ENCODE measurements at places on chromosomes 5 and 9. TPM values are rescaled to one million over a fixed set of nuclear protein-coding genes. Genes with fewer than 3 reads are reported as not detected.

GRCh38 chr5:97231025-97231636, 48.1 kb upstream of the RIOK2 start:
- no peak for DNase-seq

DNA sequence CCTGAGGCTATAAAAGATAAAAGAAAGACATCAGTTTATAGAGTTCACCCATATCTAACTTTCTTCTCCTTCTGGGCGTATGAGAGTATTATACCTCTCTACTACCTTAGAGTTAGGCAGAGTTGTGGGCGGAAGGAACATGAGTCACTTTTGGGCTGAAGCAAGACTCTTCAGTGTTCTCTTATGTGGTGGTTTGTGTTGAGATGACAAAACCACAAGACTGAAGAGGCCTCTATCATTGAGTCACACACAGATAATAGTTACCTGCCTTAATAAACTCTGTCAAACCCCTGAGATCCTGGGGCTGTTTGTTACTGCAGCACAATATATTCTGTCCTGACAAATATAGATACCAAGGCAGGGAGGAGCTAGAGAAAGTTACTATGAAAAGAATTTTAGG, 184.2 kb downstream of the EFNA5 start:
- DNase-seq = no peak

- peak; percentile 35 for DNase-seq
These were observed 707 bp upstream of the ZFYVE16 start for GRCh38 chr5:80406980-80407734.

GRCh38 chr5:1506242-1507013, 17.3 kb downstream of the LPCAT1 start:
- DNase-seq = no peak

GRCh38 chr9:92324889-92325268, 271 bp downstream of the NOL8 start:
- DNase-seq = no peak

DNA sequence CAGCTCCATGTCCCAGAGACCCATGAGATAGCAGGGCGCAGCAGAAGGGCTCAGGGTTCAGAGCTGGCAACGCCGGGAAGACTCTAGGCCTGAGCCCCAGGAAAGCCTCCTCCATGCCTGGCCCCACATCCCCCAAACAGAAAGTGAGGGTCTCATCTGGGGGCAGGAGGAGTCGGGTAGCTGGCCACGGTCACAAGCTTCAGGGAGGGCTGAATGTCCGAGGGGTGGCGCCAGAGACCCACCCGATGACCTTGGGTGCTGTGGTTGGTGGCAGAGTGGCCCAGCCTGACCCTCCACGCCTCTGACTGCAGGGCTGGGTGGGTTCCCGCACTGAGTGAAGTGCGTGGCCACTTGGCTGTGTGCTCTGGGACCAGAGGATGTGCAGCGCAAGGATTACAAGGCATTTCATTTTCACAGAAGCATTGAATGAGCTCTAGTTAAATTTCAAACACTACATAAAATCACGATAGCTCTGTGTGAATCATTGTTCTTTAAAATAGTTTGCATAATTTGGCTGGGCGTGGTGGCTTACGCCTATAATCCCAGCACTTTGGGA, 3.0 kb downstream of the C8G start:
- DNase-seq = peak; percentile 57

DNA sequence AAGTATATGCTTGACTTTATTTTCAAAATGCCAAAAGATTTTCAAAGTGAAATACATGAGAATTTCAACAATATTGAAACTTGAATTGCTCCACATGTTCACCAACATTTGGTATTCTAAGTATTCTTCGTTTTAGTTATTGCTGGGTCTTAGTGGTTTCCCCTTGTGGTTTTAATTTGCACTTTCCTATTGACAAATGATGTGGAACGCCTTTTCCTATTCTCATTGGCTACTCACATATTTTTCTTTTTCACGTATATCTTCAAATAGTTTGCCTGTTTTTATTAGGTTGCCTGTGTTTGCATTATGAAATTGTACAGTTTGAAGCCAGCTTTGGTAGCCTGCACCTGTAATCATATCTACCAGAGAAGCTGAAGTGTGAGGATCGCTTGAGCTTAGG, 405.7 kb upstream of the IRX2 start:
- DNase-seq = no peak

GRCh38 chr9:78158286-78158685, 77.6 kb upstream of the CEP78 start:
- DNase-seq = no peak

The CDC20B gene
- total RNA-seq = 0.28 TPM

The PCDHGB1 gene
- 0.14 TPM for total RNA-seq

The PFN3 gene
- total RNA-seq = not detected

The RPS23 gene
- total RNA-seq = 1,610 TPM

The FAM163B gene
- total RNA-seq = 3.0 TPM

The FUT7 gene
- 0.67 TPM for total RNA-seq

The FOXI1 gene
- total RNA-seq = not detected

The DMGDH gene
- 28.9 TPM for total RNA-seq
